ENCODE measurements at places on chromosomes 7 and 10.

GRCh38 chr10:132162590-132163277 is 24.0 kb upstream of the DPYSL4 start:
- DNase-seq, result no peak

DNA sequence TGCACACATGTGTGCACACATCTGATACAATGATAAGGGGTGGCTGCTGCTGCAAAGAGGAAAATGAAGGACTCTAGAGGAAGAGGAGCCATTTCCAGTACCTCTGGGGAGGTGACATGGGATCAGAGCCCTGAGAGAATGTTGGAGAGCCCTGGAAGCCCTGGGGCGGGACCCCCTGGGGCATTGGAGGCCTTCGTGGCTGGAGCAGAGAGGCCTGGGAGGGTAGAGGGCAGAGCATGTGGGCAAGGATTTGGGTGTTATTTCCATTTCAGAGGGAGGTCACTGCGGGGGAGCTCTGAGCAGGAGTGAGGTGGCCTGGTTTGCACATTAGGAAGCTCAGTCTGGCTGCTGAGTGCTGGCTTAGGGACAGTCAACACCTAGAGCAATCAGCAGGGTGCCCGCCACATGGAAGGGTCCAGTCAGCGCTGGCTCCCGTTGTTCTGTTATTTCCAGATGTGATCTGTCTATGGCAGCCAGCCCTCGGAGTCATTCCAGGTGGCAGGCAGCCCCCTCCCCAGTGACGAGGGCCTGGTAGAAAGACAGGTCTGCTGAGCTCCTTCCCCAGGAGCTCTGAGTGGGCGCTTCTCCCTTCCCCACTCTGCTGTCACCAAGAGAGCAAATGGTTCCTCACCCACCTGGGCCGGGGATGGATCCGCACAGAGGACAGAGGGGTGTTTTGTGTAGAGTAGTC is 24.1 kb upstream of the BTBD16 start:
- DNase-seq, result no peak

DNA sequence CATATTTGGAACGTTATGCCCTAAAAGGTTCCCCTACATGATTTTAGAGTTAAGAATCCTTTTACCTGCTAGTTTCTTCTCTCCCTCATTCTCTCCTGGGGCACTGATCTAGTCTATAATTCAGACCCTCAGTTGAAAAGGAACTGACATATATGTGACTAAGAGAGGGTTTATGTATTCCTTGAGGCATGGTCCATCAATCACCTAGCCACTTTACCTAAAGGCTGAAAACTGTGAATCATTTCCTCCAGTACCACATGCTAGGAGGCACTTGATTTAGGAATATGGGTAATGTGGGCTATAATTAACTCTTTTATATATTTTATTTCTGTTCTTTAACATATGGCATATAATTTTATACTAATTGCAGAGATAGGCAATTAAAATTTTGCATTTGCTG is 303.5 kb downstream of the BBS9 start:
- DNase-seq, result no peak

DNA sequence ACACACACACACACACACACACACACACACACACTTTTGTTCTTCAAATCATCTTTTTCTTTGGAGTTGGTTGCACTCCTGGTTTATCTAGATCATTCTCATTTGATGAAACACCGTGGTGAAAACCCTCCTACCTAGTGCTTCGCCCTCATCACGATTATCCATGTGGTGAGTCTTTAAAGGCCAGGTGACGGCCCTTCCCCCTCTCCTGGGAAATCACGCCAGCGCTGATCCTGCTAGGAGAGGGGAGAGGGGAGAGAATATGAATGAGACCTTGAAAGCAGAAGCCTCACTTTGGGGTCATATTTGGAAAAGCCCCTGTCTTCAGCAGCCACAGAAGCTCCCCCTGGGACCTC is 103.9 kb upstream of the LRRC4 start:
- no peak for DNase-seq

- no peak for DNase-seq
These were observed 159.1 kb downstream of the DGKI start for GRCh38 chr7:137687556-137688265.

DNA sequence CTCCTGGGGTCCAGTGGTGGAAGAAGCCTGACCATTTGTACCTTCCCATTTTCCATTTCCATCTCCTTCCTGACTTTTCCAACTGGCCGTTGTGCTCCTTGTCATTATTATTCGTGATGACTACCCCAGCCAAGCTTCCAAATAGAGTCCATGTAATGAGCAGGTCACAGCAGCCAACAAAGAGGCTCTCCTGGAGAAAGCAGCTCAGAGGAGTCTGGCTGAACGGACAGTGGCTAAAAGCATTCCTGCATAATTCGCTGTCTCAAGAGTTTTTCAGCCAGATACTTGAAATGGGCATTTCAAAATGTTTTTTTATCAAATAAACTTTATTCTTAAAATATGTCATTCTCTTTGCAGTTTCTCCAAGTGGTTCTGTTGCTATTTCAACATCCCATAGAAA is 458.6 kb downstream of the INHBA start:
- DNase-seq, result no peak

GRCh38 chr7:125098377-125098970 is 168.8 kb upstream of the POT1 start:
- no peak for DNase-seq

DNA sequence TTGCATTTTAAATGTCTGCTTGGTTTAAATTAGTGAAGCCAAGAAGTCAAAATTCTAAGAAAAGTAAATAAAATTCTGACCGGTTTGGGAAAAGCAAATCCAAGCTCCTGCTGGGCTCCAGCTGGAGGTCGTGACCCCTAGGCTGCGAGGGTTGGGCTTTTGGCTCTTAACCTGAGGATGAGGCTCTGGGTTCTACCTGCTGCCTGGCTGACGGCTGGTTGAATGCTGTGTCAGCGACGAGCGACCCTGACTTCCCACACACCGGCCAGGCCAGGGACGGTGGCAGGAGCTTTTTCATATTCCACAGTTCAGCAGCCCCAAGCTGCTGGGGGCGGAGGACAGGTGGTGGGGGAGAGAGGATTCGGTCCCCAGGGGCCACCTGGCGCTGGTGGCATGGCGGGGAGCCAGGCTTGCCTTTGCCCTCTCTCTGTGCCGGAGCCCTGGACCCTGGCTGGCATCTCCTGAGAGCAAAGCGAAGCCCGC is 843 bp upstream of the PLPP4 start:
- no peak for DNase-seq

DNA sequence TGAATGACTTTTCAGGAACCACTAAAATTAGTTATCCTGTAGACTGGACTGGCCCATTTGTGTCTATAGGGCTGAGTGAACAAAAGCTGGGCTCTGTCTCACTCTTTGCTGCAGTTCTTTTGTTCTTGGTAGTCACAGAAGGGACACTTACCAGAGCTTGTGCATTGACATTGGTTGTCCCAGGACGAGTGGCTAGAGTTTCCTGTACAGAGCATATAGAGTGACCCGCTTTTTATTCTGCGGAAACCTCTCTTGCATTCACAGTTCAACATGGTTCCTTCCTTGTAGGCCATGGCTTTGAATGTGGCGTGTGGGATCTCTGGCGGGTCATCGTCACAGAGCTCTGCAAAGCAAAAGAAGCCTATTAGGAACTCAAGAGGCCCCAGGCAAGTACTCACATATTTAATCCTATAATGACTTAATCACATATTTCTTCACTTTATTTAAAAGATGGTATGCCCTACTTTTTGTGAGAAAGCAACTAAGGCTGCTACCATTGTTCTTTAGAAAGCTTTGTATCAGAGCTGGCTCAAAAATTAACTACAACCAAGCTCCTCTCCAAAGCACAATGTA is 36.4 kb downstream of the IL2RA start:
- DNase-seq, result no peak

DNA sequence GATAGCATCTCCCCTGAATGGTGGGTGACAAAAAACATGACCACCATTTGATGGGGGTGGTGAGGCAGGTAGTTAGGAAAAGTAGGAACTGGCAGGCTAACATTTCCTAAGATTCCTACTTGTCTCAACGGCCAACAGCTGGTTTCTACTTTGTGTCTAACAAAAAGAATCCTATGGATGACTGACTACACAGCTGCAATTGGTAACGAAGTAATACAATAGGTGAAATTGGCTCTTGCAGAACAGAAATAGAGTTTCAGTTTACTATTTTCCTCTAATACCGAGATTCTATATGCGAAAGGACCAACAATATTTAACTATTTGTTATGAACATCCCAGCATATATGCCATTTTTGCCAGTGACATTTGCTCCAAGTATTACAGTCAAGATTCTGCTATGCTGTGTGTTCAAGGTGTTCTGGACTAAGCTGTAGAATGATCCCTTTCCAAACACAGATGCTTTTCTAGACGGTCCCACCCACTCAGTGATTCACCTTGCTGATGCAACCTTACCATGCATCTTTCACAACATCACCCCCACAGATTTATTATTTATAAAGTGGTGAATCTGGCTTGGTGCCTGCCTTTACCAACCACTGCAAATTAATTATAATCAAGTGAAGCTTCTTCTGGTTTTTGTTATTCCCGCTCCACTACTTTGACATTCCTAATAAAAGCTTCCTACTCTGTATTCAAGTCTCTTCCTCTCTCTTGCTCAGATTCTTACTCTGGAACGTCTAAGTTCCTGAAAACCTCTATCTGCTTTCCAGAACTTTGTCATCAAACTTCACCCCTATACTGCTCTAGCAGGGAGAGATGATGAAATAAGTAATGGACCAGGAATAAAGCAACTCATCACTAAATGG is 16.8 kb downstream of the BBIP1 start:
- DNase-seq, result no peak

DNA sequence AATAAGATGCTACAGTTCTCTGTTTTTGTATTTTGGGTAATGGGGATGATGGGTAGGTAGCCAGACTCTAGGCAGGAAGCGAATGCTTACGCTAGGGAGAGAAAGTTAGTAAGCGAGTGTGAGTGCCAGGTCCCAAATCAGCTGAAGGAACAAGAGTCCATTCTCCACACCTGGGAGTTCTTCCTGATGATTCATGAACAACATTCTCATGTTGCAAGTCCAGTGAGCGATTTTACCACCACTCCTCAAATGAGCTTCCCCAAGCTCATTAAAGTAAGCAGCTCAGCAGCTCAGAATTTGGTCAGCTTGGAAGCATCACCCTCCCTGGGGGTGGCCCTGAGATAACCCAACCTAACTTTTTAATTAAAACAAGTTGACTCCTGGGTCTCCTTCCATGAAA is 27.3 kb downstream of the SH3PXD2A start:
- no peak for DNase-seq

GRCh38 chr10:44689368-44689767 is 221.8 kb upstream of the TMEM72 start:
- DNase-seq, result no peak

DNA sequence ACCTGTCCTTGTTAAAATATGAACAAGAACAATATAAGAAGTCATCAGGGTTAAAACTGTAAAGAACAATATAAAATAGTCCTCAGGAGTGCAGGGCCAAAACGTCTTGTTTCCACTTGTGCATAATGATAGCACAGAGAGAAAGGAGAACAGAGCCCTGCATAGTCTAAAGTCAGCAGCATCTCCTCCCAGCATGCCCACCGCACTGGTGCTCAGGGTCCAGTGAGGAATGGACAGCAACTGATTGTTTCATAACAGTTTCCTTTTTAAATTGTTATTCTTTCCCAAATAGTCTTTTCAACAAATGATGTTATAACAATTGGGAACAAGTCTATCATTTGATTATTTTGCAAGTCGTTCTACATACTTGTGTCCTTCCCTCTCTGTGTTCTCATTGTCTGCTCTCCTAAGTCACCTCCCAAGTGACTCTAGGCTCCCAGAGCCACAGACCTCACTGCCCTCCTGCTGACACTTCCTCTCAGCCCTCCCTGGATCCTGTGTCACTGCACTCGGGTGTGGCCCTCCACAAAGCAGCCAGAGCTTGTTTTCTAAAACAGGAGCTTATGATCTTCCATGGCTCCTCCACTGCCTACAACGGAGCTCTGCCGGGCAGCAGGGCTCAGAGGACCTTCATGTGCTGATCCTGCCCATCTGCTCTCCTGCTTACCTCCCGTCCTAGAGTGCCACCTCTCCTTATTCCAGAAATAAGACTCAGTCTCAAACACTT is 27.6 kb downstream of the COBL start:
- DNase-seq, result peak; percentile 40

DNA sequence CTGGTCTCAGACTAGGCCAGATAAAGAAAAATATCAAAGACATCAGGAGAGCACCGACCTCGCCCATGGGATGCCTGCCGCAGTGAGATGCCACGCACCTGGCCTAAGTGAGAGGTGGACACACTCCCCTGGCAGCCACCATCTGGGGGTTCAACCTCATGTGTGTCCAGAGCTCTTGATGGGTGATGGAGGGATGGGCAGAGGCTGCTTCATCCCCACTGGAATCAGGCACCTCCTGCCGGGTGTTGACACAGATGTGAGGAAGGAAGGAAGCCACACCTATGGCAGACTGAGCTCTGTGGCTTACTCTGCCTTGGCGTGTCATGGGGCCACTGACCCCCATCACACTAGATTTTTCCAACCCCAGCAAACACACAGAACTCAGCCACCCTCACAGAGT is 11.4 kb downstream of the ZNF488 start:
- DNase-seq, result no peak

DNA sequence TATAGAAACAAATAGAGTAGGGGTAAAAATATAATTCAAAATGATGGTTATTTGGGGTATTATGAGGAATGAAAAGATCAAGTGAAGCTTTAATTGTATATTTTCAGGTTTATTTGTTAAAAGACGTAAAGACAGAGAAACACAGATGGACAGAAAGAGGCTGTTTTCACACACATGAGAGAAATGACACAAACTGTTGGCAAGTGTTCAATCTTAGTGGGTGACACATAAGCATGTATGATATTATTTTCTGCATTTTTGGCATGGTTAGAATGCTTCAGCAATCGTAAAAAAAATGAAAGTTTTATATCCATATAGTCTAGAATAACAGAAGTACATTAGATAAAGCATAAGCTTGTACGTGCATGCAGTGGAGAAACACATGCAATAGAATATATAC is 464.4 kb upstream of the AKR1E2 start:
- DNase-seq, result no peak

- DNase-seq, result no peak
These were observed 133.0 kb downstream of the SFMBT2 start for GRCh38 chr10:7277867-7278266.

DNA sequence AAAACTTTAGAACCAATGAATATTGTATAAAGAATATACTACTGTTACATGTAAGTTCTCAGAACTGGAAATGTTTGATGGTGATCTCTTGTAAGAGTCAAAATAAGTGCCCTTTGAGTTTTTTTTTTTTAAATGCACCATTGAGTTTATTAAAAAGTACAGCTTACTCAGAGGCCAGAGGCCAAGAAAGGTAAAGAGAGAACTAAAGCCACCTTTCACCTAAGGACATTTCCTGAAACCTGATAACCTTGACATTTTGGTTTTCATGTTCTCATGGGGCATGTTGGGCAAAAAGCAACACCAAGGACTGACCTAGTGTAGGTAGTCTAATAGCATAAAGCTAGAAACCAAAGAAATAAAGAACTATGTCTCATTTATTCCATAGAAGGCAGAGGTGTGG is 27.7 kb downstream of the REEP3 start:
- DNase-seq, result no peak

- DNase-seq, result no peak
These were observed 34.4 kb downstream of the PLEKHA8 start for GRCh38 chr7:30062587-30062986.

Data from NCI-H774 (cell line).